Astrocyte of the hippocampus (primary cell): ENCODE measurements at places on chromosomes 2 and 18.

- no peak for DNase-seq
Observed at GRCh38 chr18:14945286-14945685, 197.3 kb downstream of the ANKRD30B start.

DNA sequence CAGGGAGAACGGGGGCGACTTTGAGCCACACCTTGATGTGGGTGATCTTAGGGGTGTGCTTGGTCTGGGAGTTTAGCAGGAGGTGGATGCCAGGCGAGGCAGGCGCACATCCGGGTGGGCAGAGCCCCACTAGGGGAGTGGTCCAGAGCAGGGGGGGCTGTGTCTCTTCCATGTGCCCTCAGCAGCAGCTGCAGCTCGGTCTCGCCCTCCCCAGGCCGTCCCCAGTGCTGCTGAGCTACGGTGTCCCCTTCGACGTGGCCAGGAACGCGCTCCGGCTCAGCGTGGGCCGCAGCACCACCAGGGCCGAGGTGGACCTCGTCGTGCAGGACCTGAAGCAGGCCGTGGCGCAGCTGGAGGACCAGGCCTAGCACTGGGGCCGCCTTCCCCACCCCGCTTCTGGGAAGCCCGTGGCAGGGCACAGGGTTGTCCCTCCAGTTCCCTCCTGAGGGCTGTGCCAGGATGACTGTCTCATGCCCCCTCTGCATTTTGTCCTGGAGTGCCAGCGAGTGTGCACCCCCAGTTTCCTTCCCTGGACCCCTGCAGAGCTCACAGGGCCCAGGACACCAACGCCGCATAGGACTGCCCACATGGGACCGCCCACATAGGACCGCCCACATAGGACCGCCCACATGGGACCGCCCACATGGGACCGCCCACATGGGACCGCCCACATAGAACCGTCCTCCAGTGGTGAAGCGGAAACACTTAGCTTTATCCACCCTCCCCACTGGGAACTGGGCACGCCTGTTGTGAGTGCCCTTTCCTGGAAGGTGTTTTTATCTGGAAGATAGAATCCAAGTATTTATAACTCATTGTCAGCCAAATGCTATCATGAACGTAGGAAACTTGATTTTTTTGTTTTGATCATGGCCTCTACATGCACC, 1.9 kb upstream of the ESPNL start:
- DNase-seq: peak; percentile 28

DNA sequence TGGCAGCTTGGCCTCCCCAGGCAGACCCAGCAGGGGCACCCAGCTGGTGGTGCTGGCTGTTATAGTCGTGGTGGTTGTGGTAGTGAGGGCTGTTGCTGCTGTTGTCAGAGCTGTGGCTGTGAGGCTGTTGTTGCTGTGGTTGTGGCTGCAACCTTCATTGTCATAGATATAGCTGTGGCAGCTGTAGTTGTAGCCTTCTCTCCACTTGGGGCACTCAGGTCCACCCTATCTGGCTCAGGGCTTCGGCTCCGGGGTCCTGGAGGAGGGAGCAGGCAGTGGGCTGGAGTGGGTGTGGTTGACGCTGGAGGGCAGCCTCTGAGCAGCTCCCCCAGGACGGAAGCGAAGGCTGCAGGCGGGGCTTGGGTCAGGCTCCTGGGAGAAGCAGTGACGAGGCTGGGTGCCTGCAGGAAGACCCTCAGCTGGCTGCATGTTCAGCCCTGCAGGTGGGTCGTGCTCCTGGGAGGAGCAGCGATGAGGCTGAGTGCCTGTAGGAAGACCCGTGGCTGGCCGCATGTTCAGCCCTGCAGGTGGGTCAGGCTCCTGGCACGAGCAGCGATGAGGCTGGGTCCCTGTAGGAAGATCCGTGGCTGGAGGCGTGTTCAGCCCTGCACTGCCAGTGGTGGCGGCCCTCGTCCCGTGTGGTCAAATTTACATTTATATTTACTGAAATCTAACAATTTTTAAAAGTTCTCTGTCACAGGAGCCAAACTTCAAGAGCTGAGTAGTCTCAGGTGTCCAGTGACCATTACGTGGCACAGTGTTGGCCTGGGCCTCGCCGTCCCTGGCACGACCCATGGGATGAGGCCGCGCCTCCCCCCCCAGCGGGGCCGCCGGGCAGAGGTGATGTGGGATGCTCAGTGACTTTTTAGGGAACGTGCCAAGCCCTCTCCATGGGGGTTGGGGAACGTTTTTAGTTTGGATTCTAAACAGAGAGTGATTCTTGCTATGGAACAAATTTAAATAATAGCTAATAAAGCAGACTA, 79.2 kb upstream of the PXDN start:
- DNase-seq: no peak

- DNase-seq: no peak
Observed at GRCh38 chr18:9898792-9899549, 13.2 kb downstream of the TXNDC2 start.
